Ovary (tissue), 10 donors: ENCODE measurements at places on chromosomes 7 and 10. TPM values are rescaled to one million over a fixed set of nuclear protein-coding genes. Genes with fewer than 3 reads are reported as not detected.

HOXA3 gene
- 26.8 TPM for total RNA-seq

METTL2B gene
- 18.0 TPM for total RNA-seq

CPXM2 gene
- 18.0 TPM for total RNA-seq

DNA sequence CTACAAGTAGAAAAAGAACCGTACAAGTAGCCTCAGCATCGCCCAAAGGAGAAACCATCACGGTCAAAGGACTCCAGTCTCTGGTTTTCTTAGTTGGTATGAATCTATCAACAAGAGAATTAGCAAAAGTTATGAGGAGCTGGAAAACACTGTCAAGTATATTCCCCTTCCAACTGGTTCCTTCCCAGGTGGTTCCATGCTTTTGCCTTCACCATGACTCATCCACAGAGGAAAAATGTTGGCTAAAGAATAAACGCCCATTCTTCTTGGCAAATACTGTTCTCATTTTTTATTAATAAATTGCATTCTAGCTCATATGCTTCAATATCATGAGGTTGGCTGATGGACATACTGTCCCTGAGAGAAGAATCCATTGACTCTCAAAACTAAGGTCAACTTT, 6.4 kb downstream of the ELMO1 start:
- H3K4me3 ChIP-seq, result no peak overlapping the region
- no peaks in the 10 kb centered on the region for H3K4me1 ChIP-seq
- no peak for DNase-seq
- H3K36me3 ChIP-seq, result no peaks in the 10 kb centered on the region
- H3K27me3 ChIP-seq, result no peaks in the 10 kb centered on the region

GRCh38 chr7:34662058-34662708, 4.2 kb downstream of the NPSR1 start:
- no peaks in the 10 kb centered on the region for H3K36me3 ChIP-seq
- no peak overlapping the region for H3K4me3 ChIP-seq
- H3K27me3 ChIP-seq, result no peaks in the 10 kb centered on the region
- H3K4me1 ChIP-seq, result no peaks in the 10 kb centered on the region
- no peak for DNase-seq

DNA sequence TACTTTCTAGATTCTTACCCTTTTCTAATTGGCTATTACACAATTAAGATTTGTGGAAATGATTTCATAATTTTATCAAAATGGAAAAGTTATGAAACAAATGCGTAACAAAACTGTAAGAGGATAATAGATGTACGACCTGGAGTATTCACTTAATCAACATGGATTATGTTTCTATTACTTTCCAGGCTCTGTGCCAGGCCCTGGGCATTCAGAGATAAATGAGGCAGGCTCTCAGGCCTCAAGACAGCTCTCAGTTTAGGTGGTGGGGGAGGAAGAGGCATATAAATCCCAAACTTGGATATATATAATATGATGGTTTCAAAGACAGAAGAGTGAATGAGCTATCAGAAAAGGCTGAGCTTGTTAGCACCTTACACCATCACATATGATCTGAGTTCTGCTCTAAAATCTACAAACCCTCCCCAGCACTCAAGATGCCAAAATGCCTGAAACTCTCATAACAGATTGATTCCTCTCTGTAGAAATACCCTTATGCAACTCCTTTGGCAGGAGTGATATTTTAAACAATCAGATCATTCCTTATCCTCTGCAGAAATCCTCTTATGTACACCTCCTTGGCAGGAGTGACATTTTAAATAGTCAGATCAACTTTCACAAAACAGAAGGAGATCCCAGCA, 42.5 kb downstream of the ACBD5 start:
- no peak overlapping the region for H3K4me3 ChIP-seq
- H3K4me1 ChIP-seq, result no peaks in the 10 kb centered on the region
- H3K27ac ChIP-seq, result no peak overlapping the region
- H3K36me3 ChIP-seq, result no peaks in the 10 kb centered on the region
- DNase-seq, result no peak

GRCh38 chr10:63155388-63156020, 22.4 kb downstream of the NRBF2 start:
- no peaks in the 10 kb centered on the region for H3K4me1 ChIP-seq
- no peak for DNase-seq
- H3K4me3 ChIP-seq, result no peak overlapping the region
- H3K27ac ChIP-seq, result no peak overlapping the region

DNA sequence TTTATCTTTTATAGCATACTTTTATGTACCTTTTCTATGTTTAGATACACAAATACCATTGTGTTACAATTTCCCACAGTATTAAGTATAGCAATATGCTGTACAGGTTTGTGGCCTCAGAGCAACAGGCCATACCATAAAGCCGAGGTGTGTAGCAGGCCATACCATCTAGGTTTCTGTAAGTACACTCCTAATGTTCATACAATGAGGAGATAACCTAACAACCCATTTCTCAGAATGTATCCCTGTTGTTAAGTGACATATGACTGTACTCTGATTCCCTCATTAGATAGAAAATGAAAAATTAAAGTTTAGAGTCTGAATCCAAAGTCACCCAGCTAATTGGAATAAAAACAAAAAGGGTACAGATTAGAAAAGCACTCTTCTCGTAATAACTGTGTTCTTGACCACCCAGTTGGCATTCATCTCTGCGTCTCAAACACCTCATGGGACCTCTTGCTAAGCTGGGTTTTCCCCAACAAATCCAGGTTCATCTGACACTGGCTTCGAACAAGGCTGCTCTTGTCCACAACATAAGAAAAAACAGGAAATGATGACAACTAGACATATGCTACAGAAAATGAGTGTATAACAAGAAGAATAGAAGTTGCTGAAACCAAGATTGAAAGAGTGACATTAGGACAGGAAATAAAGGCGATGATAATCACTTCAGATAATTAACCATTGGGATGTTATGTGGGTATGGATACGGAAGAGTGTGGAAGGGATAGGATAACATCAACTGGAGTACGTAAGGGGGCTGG, 1.4 kb downstream of the NDUFB8 start:
- no peaks in the 10 kb centered on the region for H3K36me3 ChIP-seq
- H3K4me1 ChIP-seq, result peaks cover 6% of the 10 kb centered on the region
- H3K27me3 ChIP-seq, result no peaks in the 10 kb centered on the region

DNA sequence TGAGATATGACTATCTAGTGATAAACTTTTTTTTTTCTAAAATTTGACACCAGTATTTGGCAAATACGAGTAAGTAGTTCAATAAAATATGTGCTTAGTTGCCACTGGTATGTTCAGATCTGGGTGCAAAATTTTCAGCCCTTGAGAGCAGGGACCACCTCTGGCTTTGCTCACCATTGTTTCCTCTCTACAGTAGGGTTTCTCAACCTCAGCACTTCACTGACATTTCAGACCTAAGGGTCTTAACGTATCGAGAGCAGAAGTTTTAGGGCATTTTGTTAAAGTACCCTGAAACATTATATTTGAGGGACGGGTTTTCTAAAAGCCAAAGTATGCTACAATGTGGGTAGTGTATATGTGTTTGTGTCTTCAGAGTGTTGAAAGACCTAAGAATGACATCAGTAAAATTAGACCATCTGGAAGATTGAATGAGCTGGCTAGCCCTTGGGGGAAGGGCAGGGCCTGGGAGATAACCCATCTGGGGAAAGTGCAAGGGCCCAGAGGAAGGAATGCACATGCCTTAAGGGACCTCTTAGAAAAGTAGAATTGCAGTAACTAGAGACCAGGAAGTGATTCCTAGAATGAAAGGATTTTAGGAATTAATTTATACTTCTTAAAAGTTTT, 11.8 kb downstream of the BZW2 start:
- DNase-seq, result no peak
- no peaks in the 10 kb centered on the region for H3K27me3 ChIP-seq
- no peaks in the 10 kb centered on the region for H3K36me3 ChIP-seq

DNA sequence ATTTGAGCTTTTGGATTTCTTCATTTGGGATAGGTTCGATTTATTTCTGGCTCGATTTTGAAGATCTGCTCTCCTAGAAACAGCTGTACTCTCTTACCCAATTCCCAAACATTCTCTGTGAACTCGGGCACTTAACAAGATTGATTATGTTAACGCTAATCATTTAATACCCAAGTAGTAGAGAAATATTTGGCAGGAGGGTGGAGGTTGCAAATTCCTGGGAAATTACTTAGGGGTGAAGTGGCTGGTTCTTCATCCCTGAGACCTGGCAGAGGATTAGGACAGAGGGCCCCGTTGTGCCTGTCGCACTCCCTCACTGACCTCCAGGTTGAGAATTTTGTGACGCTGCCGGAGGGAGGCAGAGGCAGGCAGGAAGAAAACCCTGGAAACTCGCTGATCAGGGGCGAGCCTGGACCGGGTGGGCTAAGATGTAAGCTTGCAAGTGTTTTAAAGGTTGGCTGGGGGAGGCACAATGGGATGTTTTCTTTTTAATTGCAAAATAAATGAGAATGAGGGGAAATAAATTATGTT, 182.6 kb downstream of the TCF7L2 start:
- no peaks in the 10 kb centered on the region for H3K36me3 ChIP-seq
- no peak overlapping the region for H3K27ac ChIP-seq
- H3K4me3 ChIP-seq, result no peak overlapping the region
- no peak for DNase-seq
- H3K27me3 ChIP-seq, result no peaks in the 10 kb centered on the region
- H3K4me1 ChIP-seq, result peaks cover 16% of the 10 kb centered on the region

GRCh38 chr10:43607199-43607573, 948 bp downstream of the ZNF485 start:
- H3K27me3 ChIP-seq, result no peaks in the 10 kb centered on the region
- H3K27ac ChIP-seq, result no peak overlapping the region
- peak overlapping the region; percentile 82 for H3K4me3 ChIP-seq
- H3K36me3 ChIP-seq, result no peaks in the 10 kb centered on the region

- no peaks in the 10 kb centered on the region for H3K27me3 ChIP-seq
- no peak overlapping the region for H3K4me3 ChIP-seq
- H3K4me1 ChIP-seq, result no peaks in the 10 kb centered on the region
- no peaks in the 10 kb centered on the region for H3K36me3 ChIP-seq
- H3K27ac ChIP-seq, result no peak overlapping the region
Measured at GRCh38 chr7:137434946-137435345, 91.4 kb upstream of the PTN start.

GRCh38 chr10:87865241-87865881, 1.9 kb downstream of the PTEN start:
- H3K27me3 ChIP-seq, result no peaks in the 10 kb centered on the region
- H3K4me1 ChIP-seq, result peaks cover 2% of the 10 kb centered on the region
- H3K36me3 ChIP-seq, result no peaks in the 10 kb centered on the region
- no peak for DNase-seq
- no peak overlapping the region for H3K27ac ChIP-seq

DNA sequence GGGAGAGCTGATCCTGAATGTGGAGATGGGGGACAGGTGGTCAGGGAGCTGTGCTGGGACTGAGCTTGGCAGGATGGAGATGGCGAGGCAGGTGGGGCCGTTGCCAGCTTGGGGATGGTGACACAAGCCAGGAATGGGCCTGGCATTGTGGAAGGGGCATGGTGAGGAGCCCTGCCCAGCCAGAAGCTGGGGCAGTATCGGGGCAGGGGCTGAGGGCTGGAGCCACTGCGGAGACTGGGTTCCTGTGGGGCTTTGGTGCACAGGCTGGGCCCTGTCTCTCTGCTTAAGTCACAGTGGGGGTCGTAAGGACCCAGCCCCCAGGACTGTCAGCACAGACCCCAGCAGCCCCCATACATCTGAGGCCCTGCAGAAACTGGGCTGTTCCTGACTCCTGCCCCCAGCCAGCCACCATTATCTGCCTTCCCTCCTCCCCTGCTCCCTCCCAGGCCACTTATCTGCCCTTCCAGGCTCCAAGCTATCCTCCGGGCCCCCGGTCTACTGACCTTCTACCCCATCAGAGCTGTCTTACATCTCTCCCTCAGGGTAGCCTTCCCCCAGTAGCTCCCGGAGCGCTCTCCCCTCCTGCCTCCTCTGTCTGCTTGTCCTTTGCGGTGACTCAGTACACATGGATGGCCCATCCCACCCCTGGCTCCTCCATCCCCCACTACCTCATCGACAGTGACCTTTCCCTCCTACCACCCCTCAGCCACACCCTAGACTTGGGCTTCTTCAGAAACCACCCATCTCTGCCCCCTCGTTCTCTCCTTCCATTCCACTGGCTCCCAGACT, 44.2 kb downstream of the PPIF start:
- no peak overlapping the region for H3K4me3 ChIP-seq
- no peaks in the 10 kb centered on the region for H3K27me3 ChIP-seq
- no peaks in the 10 kb centered on the region for H3K36me3 ChIP-seq
- no peak overlapping the region for H3K27ac ChIP-seq
- peaks cover 16% of the 10 kb centered on the region for H3K4me1 ChIP-seq

DNA sequence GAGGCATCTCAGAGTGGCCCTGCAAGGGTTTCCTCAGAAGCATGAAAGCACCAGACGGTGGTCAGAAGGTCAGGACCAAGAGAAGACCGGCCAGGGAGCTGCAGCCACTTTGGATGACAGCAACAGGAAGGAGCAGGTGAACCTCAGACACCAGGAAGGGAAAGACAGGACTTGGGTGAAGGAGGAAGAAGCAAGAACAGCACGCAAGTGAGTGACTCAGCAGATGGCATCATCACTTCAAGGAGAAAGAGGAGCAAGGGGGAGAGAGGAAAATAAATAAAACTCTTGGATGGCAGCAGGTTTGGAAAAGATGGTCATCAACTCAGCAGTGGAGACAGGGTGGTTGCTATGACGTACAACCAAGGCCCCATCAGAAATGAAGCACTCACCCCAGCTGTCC, 31.6 kb downstream of the NCAPG2 start:
- H3K27ac ChIP-seq, result no peak overlapping the region
- no peaks in the 10 kb centered on the region for H3K27me3 ChIP-seq
- no peak for DNase-seq

DNA sequence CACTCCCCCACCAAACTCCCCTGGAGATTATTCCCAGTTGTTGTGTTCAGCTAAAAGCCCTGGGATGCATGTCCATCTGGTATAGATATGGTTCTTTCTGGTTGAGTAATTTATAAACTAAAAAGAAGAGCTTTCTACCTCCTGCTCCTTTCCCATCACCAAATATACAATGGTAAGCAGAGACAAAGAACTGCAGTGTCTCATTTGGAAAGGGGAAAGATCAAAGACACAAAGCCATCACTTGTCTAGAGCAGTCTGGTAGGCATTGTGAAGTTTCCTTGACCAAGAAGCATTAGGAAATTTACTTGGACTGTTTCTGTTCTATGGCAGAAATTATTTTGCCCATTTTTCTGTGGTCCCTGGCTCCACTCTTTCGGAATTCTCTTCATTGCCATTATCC, 24.9 kb upstream of the PANK1 start:
- no peaks in the 10 kb centered on the region for H3K27me3 ChIP-seq
- H3K4me3 ChIP-seq, result no peak overlapping the region
- H3K4me1 ChIP-seq, result no peaks in the 10 kb centered on the region
- DNase-seq, result no peak
- H3K27ac ChIP-seq, result no peak overlapping the region

DNA sequence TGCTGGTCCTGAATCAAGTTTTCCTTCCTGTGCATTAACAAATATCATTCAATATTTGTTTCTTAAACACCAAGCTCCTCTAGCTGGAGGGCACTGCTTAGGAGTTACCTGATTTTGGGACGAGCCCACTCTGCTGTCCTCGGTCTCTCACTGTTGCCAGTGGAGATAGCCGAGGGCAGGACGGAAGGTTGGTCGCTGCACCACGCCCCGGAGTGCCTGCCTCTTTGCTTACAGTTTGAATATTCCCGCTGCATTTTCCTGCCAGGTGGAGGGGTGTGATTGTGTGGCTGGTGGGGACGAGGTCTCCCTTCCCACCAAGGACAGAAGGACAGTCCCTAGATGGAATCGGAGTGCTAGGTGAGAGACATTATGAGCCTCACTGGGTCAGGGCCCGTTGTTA, 201.5 kb downstream of the DNAJB6 start:
- no peak overlapping the region for H3K4me3 ChIP-seq
- no peak overlapping the region for H3K27ac ChIP-seq
- H3K4me1 ChIP-seq, result no peaks in the 10 kb centered on the region
- no peaks in the 10 kb centered on the region for H3K36me3 ChIP-seq
- DNase-seq, result no peak
